RCC 7860 (cell line): ENCODE measurements at places on chromosomes 16 and 17.
A peak's percentile ranks its signal among the peaks of the same experiment; 100 is the strongest.

- peak; percentile 6 for DNase-seq
Measured at GRCh38 chr16:48383877-48384519, 1.2 kb downstream of the SIAH1 start.

DNA sequence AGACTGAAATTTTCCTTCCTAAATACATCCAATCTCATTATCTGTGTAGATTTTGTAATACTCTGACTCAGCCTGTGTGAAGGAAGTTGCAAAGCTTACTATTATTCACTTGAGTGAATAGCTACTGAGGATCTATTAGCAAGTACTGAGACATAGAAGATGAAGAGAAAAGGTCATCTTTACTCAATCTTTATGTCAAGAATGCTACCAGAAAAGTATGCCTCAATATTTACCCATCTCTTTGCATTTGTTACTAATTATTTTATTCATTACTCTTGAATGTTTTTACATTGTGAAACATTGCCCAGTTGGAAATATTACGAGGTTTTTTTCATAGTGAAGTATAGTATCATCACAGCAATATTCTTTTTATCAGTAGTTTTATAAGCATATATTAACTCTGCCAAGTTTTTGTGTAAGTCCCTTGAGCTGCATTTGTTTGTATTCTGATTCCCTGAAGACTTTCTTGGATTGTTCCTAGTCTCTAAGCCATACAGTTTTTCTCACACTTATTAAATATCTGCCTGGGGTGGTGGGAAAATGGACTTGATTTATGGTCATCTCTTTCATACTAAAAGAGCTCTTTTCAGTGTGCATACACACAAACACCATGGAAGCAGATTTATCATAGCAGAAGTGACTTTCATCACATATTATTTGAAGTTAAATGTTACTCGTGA is 110.4 kb downstream of the MRTFB start:
- DNase-seq = peak; percentile 52

- no peak for DNase-seq
Measured at GRCh38 chr17:56815711-56816110, 18.0 kb downstream of the C17orf67 start.

GRCh38 chr17:62713086-62713881 is 85.8 kb downstream of the MRC2 start:
- DNase-seq = no peak

DNA sequence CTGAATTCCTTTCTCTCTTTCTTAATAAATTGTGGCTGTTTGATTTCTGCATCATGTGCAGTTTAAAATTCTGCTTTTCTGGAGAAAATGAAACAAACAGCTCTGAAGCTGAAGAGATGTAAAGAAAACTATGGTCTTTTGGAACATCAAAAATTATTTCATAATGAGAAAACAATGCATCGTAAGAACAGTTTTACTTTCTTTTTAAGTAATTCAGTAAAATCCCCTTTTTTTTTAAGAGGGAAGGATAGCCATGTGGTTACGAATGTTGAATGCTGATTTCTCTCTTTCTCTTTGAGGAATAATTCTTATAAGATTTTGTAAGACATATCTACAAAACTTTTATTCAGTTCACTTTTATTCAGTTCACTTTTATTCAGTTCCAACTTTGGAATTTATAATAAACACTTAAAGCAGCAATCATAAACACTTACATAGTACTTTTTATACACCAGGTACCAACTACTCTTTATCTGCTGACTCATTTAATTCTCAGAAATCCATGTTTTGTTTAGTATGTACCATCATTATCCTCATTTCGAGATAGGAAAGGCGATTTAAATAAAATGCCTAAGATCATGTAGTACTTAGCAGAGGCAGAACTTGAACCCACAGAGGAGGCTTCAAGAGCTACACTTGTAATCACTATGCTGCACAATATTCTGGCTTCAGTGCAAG is 26.6 kb downstream of the CNTNAP4 start:
- no peak for DNase-seq

GRCh38 chr17:28334666-28335200 is 539 bp downstream of the IFT20 start:
- DNase-seq = no peak

DNA sequence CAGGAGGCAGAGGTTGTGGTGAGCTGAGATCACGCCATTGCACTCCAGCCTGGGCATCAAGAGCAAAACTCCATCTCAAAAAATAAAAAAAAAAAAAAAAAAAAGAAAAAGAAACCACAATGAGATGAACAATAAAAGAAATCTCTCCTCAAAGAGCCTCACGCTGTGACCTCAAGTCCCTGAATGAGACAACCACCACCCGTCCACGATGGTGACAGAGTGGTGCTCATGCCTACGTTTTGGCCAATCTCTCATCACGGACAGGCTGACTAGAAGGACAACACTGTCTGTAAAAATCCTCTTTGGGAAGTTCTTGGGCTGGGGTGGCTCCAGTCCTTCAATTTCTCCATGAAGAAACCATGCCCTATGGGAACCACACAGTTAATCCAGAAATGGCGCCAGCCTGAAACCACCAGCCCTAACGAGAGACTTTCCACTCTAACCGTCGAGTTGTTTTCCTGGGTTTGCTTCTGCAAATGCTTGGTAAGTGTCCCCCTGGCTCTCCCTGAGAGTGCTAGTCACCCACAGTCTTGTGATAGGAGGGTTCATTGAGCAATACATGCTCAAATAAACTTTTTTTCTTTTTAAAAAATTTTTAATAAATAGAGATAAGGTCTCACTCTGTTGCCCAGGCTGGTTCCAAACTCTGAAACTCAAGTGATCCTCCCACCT is 15.0 kb upstream of the PRSS27 start:
- no peak for DNase-seq

GRCh38 chr17:75271955-75272847 is 1.2 kb upstream of the MIF4GD start:
- DNase-seq = no peak

DNA sequence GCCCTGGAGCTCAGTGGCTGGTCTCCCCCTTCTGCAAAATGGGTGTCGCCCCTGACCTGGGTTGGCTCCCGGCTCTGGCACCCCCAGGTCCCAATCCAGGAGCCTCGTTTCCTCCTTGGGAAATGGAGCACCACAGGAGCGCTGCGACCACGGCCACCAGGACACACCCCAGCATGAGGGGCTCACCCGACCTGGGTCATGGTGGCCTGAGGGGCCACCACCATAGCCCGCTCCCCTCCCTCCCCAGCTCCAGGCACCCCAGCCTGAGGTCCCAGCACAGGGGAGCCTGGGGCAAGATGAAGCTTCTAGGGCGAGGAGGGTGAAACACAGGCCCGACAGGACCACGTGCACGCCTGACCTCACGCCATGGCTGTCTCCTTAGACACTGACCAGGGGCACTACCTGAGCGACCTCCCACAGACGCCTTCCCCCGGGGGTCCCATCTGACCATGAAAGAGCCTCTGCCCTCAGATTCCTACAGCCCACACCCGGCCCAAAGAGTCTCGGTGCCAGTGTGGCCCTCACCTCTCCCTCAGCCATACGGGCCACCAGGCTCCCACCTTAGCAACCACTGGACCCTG is 11.8 kb downstream of the BCAR1 start:
- DNase-seq = no peak

DNA sequence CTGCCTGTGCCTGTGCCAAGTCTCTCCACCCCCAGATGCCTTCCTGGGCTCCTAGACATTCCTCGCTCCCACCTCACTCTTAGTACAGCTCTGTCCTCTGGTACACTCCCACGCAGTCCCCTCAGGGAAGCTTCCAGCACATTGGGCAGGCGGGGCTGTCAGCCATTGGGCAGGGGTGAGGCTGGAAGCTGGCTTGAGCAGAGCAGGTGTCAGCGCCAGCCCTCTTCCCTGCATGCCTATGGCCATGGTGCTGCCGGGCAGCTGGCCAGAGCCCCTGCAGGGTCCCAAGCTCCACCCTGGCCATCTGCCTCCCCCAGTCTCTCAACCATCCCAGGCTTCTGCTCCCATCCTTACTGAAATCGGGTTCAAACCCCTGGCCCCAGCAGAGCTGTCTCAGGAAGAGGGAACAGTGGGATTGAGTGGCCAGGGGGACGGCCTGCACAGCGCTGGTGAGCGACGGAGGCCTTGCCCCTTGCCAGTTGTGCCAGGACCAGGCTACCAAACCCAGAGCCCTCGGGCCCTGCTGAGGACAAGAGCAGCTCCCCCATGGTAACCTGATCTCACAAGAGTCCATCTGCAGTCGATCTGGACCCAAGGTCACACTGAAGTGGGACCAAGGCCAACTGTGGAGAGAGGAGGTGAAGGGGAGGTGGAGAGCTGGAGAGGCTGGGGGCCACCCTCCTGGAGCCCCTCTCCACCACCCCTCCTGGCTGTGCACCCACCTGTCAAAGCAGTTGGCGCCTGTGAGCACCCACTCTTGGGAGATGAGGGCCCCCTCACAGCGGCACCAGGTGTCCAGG is 2.4 kb upstream of the B9D1 start:
- DNase-seq = no peak

GRCh38 chr17:77548967-77549366 is 408.2 kb downstream of the SEC14L1 start:
- DNase-seq = no peak

DNA sequence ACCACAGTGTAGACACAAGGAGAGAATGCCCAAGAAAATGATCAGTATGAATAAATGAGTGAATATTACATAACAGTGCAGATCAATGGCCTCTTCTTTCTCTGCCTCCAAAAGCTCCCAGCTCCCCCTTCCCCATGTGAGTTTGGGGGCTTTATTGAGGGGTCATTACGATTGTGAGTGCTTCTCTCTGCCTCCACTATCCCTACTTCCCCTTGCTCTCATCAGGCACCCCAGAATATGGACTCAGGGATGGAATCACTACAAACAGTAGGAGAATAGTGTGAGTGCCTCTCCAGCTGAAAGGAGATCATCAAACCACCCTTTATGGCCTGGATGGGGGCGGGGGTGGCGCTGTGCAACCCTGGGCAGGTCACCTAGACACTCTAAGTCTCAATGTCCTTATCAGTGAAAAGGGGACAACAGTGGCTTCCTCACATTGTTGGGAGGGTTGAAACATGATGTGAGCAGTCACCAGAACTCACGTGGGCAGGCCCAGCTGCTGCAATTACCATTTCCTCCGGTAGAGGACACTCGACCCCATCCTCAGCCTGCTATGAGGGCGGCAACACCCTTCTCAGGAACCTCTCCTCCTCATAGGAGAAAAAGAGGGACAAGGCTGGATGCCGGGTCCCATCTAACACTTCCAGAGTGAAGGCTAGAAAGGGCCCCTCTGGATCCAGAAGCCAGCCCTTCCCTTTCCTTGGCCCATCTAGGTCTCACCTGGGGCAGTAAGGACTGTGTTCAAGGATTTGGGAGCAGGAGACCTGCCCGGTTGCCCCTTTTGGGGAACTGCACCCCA is 2.1 kb upstream of the EPOP start:
- peak; percentile 75 for DNase-seq

DNA sequence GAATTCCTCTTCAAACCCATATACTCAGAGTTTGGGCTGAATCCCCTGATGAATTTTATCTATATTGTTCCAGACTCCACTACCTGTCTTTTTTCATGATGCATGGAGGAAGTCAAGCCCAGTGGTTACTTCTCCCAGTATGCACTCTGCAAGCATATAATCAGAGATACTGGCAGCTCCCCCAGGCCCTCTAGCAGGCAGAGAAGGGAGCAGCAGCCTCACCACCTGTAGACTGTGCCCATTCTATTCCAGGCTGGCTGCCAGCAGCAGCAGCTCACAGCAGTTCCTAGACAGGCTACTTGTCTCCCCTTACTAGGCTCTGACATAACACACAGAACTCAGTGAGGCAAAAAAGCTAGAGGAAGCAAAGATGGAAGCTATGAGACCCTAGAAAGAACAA is 3.4 kb downstream of the MKS1 start:
- no peak for DNase-seq

GRCh38 chr17:62187681-62188080 is 122.6 kb upstream of the MED13 start:
- no peak for DNase-seq

DNA sequence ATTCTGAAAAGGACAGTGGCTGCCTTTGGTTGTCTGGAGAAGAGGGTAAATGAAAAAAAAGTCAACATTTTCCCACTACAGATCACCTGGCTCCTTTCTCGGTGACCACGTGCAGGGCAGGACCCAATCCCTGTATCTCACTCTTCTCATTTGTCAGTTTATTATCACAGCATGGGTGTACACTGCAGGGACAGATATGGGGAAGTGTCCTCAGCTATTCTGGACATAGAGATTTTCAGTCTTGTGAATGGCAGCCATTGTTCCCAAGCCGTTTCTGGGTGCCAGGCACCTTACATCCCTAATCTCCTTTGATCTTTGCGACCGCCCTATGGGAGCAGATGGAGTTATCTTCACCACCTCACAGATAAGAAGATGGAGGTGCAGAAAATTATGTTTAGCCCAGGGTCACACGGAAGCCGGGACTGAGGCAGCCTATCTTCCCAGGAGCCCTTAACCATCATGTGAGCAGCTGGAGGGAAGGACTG is 7.2 kb downstream of the ADORA2B start:
- no peak for DNase-seq

DNA sequence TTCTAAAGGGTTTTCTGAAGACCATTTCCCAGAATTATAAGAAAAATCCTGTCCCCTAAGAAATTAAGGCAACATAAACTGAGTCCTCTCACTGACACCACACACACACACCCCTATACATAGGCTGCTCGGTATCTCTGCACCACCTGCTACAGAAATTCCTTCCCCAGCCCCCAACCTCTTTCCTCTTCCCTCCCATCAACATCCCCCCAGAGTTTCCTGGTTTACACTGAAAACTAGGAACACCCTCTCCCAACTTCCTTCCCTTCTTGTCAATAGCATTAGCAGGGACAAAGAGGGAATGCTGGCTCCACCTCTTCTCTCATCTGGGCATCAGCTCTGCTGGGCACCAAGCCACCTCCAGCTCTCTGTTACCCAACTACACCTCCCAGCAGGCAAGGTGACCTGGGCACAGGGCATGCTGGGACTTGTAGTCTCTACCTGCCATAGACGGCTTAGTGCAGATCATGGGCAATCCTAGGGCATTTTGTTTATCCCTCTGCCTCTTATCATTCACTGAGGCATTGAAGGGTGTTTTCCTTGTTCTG is 15.7 kb downstream of the CAVIN1 start:
- DNase-seq = peak; percentile 27

- no peak for DNase-seq
Measured at GRCh38 chr16:7408700-7409365, 76.2 kb downstream of the RBFOX1 start.

DNA sequence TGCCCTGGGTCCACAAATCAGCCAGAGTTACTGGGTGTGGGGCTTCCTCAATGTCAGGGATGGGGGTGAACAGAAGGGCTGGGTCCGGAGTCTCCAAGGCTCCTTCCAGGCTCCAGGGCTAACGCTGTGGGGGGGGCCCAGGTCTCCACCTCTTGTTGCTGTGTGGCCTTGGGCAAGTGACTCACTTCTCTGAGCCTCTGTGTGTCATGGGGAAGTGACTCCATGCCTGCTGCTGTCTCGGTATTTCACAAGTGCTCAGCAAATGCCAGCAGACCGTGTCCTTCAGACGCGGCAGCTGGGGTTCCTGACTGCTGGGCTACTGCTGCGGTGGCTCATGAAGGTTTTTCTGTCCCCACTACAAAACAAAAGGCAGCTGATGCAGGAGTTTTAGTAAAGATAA is 26.6 kb downstream of the JPH3 start:
- DNase-seq = peak; percentile 77

GRCh38 chr16:19745286-19746010 is 27.4 kb downstream of the IQCK start:
- no peak for DNase-seq

GRCh38 chr16:59259950-59260319 is 525.8 kb upstream of the GOT2 start:
- DNase-seq = no peak
